A549 treated with RU486 at 1 μM for 4 hours (cell line): ENCODE measurements at places on chromosomes 16 and 17. TPM values are rescaled to one million over a fixed set of nuclear protein-coding genes. Genes with fewer than 3 reads are reported as not detected.

Gene NPIPA1
- 34.4 to 48.9 TPM (median 45.0 TPM) in 5 replicates for total RNA-seq

Gene LDHD
- 0.35 to 1.1 TPM (median 0.80 TPM) in 5 replicates for total RNA-seq

Gene GCGR
- 0.13 to 0.36 TPM (median 0.17 TPM) in 4 of 5 replicates, not detected in the other for total RNA-seq

Gene CBFB
- total RNA-seq: 46.6 to 57.3 TPM (median 50.3 TPM) in 5 replicates
